ENCODE measurements at places on chromosomes 5 and 9.
A peak's percentile ranks its signal among the peaks of the same experiment; 100 is the strongest.

GRCh38 chr9:101307051-101307450 lies 77.8 kb downstream of the BAAT start:
- DNase-seq: no peak

GRCh38 chr5:75862872-75863271 lies 145.6 kb upstream of the POC5 start:
- no peak for DNase-seq

DNA sequence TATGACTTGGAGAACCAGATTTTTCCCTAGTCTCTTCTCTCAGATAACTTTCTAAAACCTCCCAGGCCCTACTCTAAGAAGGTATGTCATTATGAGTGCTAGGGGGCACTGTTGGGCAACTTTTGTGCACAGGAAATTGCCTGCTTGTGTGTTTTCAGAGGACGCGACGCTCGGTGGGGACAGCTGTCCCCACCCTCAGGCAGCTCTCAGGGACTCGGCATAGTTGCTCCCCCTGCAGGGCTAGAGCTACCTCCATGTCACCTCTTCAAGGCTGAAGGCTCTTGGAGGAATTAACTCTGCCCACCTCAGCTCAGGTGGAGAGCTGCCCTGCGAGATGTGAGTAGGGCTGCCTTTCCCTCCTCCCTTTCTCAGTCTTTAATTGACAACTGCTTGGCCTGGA lies 10.2 kb upstream of the TIFAB start:
- DNase-seq: peak; percentile 90

- no peak for DNase-seq
Observed at GRCh38 chr5:10019236-10019635, 230.5 kb downstream of the ATPSCKMT start.

- no peak for DNase-seq
Observed at GRCh38 chr9:89639367-89639795, 34.6 kb downstream of the GADD45G start.

- no peak for DNase-seq
Observed at GRCh38 chr5:59449905-59450644, 443.5 kb downstream of the PDE4D start.

DNA sequence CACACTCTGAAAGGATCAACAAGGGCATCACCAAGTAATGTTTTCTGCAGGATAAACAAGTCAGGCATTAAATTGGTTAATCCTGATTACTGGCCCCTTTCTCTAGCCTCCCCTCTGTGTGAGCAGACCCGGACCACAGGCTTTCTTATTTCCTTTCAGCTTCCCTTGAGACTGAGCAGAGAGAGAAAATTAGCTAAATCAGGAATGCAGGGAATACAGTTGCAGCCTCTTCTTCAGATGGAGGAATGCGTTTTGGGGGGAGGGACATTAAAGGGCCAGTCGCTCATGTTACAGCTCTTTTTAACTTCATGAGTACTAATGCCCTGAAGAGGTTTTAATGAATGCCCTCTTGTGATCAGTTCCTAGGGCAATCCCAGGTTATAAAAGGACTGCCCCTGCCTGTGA lies 19.8 kb downstream of the PCDHAC2 start:
- no peak for DNase-seq

DNA sequence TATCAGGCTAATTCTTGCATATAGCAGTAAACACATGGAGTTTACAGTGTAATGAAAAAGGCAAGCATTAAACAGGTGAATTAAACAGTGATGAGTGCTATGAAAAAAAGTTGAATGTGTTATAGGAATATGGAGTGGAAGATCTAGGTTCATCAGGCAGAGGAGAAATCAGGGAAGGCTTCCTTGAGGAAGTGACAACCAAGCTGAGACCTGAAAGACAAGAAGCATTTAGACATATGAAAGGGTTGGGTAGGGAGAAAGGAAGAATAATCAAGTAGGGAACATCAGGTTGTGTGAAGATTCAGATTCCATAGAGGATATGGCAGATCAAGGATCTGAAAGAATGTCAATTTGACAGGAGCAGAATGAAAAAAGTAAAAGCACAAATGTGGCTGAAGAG lies 612.5 kb downstream of the PRELID2 start:
- no peak for DNase-seq
